NCI-H1930 (cell line): ENCODE measurements at places on chromosomes 3 and 15.

DNA sequence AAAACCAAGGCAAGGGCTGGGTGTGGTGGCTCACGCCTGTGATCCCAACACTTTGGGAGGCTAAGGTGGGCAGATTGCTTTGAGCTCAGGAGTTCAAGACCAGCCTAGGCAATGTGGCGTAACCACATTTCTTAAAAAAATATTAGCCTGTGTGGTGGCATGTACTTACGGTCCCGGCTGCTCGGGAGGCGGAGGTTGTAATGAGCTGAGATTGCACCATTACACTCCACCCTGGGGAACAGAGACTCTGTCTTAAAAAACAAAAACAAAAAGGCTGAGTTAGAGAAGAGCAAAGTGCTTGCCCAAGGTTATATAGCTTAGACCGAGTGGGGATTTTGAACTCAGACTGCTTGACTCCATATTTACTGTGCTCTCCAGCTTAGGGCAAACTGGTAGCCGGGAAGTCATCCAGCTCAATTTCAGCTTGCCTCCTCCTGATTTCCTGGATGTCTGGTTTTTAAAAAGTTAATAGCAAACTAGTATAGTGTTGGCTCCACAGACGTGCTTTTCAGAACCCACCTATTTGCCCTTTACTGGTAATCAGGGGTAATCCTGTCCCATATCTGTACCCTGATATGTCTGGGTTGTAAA lies 138.9 kb downstream of the CACNA1D start:
- DNase-seq, result no peak

DNA sequence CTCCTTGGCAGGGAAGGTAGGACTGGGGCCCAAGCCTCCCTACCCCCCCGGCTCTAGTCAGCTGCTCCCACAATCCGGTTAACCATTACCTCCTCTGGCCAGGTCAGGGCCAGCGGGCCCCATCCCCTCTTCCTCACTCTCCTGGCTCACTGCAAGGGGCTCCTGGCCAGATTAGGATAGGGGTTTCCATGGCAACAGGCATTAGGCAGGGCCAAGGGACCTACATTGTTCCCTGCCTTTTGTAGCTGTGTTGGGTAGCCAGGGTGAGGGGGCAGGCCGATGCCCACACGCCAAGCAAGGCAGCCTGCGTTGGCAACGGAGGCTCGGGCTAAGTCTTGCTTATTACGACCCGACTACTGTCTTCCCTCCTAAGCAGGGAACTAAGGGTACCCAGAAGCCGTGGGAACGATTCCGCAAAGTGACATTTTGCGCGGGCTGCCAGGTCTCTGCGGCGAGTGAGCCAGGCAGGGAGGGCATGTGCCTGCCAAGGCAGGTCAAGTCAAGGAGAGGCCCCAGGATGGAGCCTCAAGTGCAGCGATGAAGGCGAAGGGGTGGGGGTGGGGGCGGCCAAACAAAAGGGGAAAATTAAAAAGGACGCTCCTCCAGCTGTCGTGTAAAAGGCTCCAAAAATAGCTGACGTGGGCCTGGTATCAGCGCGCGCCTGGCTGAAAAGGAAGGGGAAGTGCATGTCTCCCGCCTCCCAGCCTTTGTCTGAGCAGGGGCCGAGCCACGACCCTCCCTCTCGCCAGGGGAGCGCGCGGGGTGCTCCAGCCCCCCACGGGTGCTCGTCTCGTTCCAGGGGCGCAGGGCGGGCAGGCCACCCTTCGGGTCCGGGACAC lies 919 bp downstream of the IDH2 start:
- no peak for DNase-seq

DNA sequence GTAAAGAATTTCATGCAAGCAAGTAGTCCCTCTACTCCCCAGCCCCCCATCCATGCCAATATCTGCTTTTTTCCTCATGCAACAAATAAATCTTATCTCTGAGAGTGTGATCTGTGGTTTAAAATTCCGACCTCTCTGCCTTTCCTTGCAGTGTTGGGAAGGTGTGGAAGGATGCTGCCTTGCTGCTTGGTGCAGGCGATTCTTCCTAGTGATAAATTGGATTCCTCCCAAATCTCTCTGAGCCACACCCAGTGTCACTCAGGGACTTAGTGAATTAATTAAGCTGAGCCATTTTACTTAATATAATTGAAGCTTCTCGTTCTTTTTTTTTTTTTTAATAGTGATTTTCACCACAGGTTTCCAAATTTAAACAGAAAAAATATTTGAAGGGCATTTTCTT lies 3.4 kb downstream of the GAP43 start:
- DNase-seq, result no peak

DNA sequence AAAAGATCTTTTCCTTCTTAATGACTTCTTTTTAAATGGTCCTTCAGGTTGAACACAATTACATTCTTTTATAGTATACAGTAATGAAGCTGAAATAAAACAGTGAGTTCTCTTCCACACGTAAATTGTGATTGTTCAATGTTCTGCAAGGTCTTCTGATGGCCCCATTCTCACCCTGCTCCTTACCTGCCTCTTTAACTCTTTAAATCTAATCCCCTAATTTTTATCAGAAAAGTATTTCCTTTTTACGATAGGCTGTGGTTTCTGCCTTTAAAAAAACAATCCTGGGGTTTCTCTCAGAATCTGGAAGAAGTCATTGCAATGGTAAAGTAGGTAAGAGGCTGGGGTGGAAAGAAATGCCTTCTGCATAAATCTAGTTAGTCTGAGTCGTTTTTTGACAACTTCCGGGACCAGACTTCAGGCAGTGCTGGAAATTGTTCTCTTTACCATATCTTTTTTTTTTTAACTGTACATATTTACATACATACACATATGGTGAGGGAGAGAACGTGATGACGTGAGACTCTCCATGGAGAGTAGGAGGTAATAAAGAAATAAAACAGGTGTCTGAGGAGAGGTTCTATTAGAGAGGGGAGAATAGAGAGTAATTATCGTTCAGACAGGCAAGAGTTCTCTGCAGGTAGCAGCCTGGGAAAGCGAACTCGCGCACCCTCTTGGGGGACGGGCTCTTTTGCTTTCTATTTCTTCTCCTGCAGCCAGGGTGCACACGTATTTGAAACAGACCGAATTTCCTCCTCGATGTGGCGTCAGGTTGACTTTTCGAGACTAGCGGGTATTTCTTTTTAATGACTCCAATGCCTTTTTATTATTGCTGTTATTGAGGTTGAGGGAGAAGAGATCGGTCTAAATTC lies at the start of gene SIDT1:
SIDT1 (plus strand) TSS at position 730 of the 872 bp plus-strand sequence. CDS start 467 bp downstream, outside the sequence.
- peak; percentile 26 for DNase-seq

GRCh38 chr3:19688767-19689166 lies 245.2 kb downstream of the EFHB start:
- DNase-seq, result no peak

DNA sequence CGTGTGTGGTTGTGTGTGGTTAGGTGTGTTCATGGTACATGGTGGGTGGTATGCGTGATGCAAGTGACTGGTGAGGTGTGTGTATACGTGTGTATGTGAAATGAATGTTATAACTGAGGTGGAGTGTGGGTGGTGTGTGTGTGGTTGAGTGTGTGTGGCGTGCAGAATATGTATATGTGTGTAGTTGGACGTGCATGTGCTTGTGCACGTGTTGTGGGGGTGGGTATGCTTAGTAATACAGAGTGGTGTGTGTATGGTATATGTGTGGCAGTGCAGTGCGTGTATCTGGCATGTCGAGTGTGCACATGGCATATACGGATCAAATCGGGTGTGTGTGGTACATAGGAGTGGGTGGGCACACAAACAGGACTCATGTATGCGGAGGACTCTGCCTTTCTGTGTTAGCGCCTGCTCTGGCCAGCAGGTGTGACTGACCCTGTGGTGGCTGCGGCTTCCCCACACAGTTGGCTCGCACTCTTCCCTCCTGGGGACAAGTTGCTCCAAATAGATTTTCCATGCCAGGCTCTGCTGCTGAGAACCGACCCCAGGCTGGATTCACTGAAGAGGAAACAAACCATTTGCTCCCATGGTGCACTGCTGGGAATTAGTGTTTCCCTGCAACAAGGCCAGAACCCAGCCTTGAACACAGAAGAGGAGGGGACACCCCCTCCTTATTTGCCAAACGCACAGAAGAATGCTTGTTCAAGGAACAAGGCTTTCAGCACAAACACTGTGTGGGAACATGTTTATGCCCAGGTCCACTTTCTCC lies 1.2 kb upstream of the C3orf70 start:
- DNase-seq, result peak; percentile 7

GRCh38 chr3:29924783-29925561 lies 644.1 kb downstream of the RBMS3 start:
- no peak for DNase-seq

DNA sequence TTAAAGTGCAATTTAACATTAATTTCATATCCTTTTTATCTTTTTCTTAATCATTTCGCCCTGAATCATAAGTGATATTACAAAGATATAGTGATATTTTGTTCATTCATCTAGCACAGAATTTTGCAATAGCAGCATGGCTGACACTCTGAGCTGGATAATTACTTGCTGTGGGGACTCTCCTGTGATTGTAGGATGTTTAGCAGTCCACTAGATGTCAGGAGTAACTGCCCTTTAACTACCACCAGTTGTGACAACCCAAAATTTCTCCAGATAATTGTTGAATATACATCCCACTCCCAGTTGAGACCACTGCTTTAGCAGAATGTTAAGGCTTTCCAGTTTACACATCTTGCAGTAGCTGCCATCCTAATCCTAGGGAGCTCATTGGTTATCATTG lies 196.8 kb upstream of the MBNL1 start:
- DNase-seq, result no peak
